Left cardiac atrium (tissue), 4 donors: ENCODE measurements at places on chromosomes 2 and 18.

GRCh38 chr18:74546007-74546406 lies 11.7 kb downstream of the CNDP1 start:
- DNase-seq: no peak

GRCh38 chr18:58748899-58749595 lies 77.8 kb downstream of the MALT1 start:
- no peak for DNase-seq

DNA sequence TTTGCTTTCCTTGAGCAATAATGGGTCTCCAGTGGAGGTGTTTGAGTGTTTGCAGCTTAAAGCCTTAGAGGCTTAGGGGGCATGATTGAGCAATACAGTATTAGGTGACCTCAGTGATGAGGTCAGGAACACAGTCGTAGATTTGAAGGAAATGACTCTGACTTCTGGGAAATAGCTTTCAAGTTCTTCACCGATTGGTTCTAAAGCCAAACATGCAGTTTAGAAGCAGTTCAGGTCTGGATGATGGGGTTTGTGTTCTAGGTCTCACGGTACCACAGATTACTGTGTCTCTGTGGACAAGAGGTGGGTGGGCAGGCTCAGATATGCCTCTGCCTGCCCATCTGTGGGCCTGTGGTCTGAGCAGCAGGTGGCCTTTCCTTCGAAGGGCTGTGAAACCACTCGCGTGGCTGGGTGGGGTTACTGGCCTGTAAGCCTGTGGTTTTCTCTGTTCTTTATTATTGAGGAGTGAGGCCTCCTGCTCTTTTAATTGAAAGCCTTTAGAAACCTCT lies 7.8 kb downstream of the MTHFD2 start:
- DNase-seq: no peak

DNA sequence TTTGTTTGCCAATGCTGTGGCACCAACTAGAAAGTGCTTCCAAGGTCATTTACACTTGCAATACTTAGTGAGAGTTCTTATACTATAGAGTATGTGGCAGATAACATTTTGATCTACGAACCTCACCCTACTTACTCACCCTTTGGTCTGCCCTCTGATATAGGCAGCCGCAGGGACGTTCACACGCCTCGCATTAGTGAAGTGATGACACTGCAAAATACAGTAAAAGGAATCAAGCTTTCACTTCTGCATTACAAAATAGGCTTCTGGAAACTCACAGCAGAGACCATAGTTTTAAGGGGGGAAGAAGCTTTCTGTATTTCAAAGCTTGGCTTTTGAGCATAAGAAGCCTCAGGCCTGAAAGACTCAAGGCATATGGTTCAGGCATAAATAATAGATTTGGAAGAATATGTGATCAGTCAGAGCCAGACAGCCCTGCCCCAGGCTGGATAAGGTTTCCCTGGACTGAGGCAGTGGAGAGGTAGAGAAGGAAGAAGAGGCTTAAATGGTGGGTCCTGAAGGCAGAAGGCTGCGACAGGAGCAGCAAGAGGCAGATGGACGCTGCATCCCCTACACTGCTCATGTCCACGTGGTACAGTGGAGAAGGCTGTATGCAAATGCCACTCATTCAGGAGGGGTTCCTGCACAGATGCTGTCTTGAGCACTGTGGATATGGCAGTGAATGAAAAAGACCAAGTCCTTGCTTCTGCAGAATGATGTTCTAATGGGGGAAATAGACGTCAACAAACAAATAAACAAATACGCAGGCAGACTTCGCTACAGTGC lies 63.1 kb downstream of the FECH start:
- DNase-seq: no peak

DNA sequence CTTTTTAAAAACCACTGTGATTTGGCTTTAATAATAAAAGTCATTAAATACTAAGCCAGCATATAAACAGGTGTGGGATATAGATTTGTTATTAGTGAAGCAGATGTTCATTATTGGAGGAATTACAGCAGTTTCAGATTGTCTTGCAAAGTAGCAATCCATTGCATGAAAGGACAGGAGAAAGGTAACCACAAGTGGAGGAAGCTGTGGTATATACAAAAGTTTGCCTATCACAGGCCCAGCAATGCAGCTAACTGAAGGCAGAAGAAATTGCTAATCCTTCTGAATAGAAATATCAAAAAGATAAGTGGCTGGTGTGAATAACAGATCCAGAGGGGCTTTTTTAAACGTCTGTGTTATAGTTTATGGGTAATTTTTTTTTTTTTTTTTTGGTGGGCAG lies 199.4 kb downstream of the ZNF385B start:
- no peak for DNase-seq

- no peak for DNase-seq
Observed at GRCh38 chr2:119246884-119247843, 23.5 kb downstream of the STEAP3 start.

- DNase-seq: no peak
Observed at GRCh38 chr18:8776013-8776943, 70.9 kb downstream of the MTCL1 start.

DNA sequence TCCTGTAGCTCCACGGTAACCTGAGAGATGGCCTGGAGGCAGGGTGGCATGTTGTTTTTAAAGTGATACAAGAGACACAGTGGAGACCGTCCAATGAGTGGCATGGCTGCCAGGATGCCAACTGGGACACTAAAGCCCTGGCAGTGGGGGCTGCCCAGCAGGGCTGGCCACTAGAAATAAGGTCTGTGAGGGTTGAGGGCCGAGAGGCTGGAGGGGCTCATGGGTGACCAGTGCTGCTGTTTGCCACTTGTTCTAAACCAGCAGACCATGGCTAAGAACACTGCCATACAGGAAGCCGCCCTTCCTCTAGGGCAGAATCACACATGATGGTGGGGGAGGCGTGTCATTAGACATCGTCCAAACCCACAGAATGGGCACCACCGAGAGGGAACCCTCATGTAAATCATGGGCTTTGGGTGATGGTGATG lies 71.9 kb downstream of the ALPK2 start:
- DNase-seq: peak; percentile 39

DNA sequence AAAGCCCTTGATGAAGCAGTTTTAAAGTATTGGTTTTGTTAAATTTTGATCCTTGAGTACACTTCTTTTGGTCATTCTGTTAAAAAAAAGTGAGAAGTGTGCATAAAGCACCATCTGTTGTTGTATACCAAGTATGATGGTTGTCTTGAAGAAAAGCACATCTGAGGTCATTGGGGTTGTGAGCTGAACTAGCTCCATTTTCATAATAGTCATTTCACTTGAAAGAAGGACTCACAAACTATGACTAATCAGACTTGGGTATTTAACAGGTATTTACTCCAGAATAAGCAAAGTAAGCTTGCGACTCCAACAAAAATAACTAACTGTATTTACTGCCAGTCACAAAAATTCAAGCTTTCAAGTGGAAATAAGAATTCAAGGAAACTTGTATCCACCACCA lies 35.1 kb downstream of the CHN1 start:
- DNase-seq: no peak

- DNase-seq: no peak
Observed at GRCh38 chr2:106280722-106281446, 86.8 kb upstream of the UXS1 start.

DNA sequence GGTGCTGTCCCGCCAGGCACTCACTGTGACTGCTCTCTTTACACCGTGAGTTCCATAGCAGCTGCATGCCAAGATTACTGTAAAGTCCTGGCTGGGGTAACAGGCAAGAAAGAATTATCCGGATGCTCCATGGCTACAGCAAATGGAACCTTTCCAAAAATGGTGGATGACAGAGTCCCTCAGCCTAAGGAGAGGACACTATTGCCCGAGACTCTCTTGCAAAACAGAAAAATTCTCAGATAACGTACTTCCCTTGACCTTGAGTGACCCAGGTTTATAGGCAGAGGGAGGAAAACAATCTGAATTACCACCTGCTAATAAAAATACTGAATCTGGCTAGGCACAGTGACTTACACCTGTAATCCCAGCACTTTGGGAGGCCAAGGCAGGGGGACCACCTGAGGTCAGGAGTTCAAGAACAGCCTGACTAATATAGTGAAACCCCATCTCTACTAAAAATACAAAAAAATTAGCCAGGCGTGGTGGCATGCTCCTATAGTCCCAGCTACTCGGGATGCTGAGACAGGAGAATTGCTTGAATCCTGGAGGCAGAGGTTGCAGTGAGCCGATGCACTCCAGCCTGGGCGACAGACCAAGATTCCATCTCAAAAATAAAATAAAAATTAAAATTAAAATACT lies 4.5 kb downstream of the CYS1 start:
- no peak for DNase-seq

DNA sequence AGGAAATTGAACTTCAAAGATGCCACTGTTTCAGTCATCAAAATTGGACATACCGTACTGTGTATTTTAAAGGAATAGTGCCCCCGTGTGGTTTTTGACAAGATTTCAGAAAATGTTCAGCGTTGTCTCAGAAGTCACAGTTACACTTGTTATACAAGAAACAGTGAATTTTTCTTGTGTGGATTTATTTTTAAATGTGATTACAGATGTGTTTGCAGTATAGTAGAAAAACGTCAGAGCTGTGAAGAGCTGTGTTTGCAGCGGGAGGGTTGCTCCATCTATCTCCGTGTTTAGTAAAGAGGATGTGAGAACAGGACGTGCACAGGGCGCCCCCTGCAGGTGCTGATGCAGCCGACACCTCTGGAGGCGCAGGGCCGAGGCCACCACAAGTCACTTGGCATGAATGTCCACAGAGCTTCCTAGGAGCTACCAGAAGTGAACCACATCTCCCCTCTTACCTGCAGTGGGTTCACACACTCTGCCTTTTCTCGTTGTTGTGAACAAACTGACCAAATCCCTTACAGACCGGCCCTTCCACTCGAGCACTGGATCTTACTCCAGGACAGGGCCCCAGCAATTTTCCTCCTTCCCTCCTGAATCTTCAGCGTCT lies 73.1 kb downstream of the CACNB4 start:
- peak; percentile 88 for DNase-seq

GRCh38 chr18:3262234-3263131 lies 550 bp downstream of the MYL12B start:
- no peak for DNase-seq

- no peak for DNase-seq
Observed at GRCh38 chr2:67232936-67233335, 164.2 kb upstream of the ETAA1 start.

- DNase-seq: peak; percentile 32
Observed at GRCh38 chr2:211724933-211725332, 813.7 kb downstream of the ERBB4 start.

- no peak for DNase-seq
Observed at GRCh38 chr18:13461469-13461868, 242.9 kb downstream of the LDLRAD4 start.

- no peak for DNase-seq
Observed at GRCh38 chr2:107553539-107553938, 273.2 kb upstream of the RGPD4 start.

DNA sequence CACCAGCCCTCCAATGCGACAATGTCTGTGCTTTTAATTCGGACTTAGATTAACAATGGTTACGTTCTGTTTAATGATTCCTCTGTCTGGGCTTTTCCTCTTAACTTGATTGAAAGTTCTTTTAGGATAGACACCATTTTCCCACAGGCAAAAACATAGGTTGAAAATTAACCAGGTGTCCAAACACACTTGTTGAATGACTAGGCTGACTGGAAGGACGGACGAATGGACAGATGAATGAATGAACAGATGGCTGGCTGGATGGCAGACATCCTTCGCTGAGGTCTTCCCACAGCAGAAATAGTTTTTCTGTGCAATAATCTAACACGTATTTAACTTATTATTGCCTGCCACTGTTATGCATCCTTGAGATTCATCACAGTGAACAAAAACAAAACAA lies 298.8 kb downstream of the SRBD1 start:
- DNase-seq: no peak

DNA sequence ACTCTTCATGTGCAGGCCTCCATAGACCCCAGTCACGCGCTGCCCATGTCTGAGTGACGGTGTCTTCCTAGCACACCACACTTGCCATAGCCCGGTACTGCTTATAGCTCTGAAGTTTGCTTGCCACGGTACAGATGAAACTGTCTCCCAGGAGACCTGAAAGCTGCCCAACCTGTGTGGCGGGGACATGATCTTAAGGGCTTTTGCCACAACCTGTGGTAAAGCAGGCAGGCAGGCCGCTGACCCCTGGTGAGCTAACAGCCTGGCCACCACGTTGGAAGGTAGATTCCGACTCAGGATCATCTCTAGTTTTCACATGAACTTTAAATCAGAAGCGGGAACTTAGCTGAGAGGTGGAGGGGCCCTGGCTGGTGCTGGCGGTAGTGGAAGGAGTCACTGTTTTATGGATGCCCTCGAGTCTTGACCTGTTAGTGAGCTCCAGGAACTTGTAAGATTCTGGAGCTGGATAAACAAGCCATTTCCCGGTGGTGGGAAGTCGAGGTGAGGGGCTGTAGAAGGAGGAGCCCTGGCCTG lies 153.3 kb downstream of the ZNF236 start:
- no peak for DNase-seq

- no peak for DNase-seq
Observed at GRCh38 chr2:161357097-161357496, 48.9 kb downstream of the PSMD14 start.

- no peak for DNase-seq
Observed at GRCh38 chr2:75336451-75336850, 137.1 kb upstream of the TACR1 start.

DNA sequence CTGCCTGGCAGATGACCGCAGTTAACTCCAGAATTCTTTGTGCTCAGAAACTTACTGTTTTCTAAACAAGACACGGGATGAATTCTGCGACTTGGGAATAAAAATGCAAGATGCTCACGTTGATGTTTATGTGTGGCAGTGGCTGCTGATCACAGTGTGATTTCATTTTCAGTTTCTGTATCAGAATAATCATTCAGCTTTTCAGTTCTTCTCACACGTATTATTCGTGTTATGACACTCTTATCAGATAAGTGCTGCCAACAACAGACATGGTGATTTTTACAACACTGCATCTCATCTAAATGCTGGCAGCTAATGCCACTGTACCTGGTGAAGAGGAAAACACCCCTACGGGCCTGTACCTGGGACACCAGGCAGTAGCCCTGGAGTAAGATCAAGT lies 272.9 kb upstream of the REV1 start:
- DNase-seq: no peak

- no peak for DNase-seq
Observed at GRCh38 chr2:174343623-174344455, 9.1 kb downstream of the SP9 start.

- no peak for DNase-seq
Observed at GRCh38 chr2:71074893-71075395, 6.5 kb downstream of the NAGK start.
